ENCODE measurements at places on chromosomes 3 and 15.

DNA sequence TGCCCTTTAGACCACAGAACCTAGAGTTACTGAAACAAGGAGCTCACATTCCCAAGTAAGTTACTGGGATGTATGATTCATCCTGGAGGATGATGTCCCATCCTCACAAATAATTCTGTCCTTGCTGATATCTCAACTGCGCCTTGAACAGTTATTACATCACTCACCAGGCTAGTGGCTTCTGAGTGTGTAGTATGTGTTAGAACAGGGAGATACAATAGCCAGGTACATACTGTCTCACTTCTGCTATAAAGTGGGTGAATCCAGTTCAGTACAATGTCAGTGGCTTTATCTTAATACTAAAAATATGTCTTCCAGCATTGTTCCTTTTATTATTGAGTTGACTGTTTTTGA is 483.2 kb upstream of the FRG2C start:
- no peak for DNase-seq

GRCh38 chr15:34718681-34719665 is 35.8 kb downstream of the GJD2 start:
- DNase-seq, result no peak

GRCh38 chr3:132660811-132661070 is 612 bp downstream of the UBA5 start:
- DNase-seq, result no peak

DNA sequence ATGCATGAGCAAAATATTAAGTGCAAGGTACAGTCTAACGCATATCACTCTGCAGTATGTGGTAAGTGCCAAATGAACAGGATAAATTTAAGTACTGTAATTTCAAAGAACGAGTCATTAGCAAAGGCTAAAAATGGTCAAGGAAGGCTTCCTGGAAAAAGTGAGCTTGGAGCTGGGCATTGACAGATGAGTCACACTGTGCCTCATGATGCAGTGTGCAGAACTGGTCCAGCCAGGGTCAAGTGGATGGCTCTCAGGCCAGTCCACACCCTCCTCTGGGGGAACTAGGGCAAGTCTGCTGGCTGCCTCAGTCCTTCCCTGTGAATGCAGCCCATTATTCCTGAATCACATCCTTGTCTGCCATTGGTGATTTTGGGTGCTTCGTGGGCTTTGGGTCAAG is 76.3 kb downstream of the CACNA1D start:
- DNase-seq, result no peak

GRCh38 chr3:187951452-187952190 is 202.3 kb upstream of the LPP start:
- no peak for DNase-seq

DNA sequence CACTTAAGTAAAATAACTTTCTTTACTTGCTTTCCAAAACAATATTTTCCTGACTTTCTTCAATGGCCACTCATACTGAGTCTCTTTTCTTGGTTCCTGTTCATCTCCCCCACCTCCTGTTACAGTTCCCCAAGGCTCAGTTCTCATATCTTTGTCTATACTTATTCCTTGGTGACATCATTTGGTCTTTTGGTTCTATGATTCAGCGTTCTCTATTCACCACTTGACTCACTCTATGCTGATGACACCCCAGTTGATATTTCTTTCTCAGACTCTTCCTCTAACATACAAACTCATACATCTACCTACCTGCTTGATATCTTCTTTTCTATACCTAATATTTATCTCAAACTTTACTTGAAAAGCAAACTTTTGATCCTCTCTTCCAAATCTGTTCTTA is 85.0 kb upstream of the P3H2 start:
- DNase-seq, result no peak

GRCh38 chr3:47433796-47434195 is 41.9 kb downstream of the SCAP start:
- DNase-seq, result no peak

DNA sequence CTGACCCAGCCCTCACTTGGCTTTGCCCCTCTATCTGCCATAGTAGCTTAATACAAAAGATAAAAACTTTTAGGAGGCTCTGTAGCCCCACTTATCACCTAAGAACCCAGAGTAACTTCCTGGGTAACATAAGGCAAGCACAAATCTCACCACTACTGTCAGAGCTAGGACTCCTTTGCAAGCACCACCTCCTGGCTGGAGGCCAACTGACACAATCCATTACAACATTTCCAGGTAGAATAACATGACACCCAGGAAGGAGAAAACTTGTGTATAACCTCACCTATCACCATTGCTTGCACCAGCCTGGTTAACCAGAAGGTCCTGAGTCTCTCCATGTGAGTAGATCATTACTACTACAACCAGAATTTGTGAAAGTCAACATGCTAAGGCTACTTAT is 230.0 kb downstream of the TUSC7 start:
- DNase-seq, result no peak

DNA sequence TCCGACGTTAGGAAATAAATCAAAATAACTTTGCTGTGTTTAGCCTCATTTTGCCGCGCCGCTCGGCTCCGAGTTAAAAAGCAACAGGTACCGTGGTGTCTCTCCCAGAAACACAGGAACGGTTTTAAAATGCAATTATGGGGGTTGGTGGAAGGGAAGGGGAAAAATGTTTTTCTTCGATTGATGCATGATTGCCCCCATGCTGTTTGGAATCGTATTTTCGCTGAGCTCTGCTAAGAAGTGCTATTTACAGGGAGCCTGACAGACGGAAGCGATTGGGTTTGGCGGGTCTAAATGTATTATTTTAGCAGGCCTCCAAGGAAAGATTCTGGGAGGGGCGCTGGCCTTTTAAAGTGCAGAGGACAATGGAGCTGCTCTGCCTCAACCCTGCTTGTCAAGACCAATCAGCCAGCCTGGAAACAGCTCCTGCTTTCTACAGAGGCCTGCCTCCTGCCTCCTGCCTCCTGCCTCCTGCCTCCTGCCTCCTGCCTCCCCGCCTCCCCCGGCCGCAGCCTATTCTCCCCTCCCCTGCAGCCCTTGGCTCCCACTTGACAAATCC is 156.7 kb upstream of the TLE3 start:
- DNase-seq, result no peak
